HepG2 (cell line): ENCODE measurements at places on chromosomes 13 and 19. TPM values are rescaled to one million over a fixed set of nuclear protein-coding genes. Genes with fewer than 3 reads are reported as not detected.

KLK6 gene
- total RNA-seq, result 0.15 TPM in 1 of 2 replicates, not detected in the other

DNA sequence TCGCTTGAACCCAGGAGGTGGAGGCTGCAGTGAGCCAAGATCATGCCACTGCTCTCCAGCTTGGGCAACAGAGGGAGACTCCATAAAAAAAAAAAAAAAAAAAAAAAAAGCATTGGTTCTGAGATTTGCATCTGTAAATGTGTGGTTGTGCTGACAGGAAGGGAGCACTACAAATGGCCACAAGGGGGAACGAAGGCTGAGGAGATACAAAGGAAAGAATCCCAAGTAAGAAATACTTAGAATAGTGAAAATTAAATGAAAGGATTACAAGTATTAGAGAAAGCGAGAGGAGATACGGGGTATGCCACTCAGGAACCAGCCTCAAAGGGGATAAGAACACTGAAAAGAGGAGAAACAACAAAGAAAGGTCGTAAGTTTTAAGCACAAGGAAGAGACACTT, 284.9 kb downstream of the KLF12 start:
- DNase-seq, result peak; percentile 17

DNA sequence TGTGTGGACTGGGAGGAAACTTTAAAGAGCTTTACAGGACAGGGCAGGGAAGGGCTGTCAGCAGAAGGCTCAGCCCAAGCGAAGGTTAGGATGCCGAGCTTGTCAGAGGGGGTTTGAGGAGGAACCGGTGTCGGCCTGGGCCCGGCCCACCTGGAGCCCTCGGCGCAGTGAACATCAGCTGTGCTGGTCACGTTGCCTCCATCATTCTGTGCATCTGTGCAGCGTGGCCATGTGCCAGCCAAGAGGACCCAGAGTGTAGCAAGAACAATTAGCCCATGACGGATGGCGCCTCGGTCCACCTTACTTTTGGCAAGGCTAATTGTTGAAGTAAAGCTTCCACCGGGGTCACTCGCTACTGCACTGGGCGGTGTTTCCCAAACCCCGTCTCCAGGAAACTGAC, 161.4 kb downstream of the PTPRS start:
- DNase-seq, result no peak

- DNase-seq, result no peak
Observed at GRCh38 chr13:80214050-80214449, 126.9 kb downstream of the SPRY2 start.

DNA sequence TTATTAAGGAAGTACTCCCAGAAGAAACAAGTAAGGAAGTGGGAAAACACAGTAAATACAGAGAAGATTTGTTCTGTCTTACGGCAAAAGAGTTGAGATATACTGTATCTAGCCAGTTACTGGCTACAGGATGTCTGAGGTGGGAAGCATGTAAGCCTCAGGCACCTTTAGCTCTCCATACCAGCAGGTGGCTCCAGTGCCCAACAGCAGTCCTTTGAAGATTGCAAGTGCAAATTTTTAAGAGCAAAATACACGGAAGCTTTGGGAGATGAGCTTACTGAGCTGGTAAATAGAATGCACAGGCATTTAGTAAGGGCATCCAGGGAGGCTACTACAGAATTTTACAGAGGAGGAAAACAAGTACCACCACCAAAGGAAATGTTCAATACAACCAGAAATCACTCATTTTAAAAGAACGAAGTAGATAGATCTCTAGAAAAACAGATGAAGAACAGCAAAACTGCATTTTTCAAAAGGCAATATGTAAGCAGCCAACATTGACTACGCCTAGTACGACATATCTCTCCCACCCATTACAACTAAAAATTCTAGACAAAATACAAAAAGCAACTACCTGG, 57.9 kb upstream of the VSTM2B start:
- peak; percentile 50 for DNase-seq

DNA sequence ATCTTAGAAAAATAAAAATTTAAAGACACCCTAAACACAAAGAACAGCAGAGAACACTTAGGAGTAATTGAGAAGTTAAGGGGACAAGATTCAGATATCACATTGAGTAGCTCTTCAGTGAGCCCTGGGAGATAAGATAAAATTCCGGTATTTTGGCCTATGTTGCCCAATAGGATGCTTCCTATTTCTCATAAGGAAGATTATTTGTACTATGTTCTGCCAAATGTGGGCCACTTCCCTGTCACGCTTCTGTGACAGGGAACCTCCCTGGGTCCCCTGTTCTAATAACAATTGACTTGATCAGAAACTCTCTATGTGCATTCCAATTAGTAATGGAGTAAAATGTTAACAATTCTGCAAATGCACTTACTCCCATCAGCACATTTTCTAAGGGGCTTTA, 310.7 kb downstream of the MYO16 start:
- DNase-seq, result no peak

- DNase-seq, result no peak
Observed at GRCh38 chr19:14614099-14614412, 31.2 kb downstream of the CLEC17A start.

DNA sequence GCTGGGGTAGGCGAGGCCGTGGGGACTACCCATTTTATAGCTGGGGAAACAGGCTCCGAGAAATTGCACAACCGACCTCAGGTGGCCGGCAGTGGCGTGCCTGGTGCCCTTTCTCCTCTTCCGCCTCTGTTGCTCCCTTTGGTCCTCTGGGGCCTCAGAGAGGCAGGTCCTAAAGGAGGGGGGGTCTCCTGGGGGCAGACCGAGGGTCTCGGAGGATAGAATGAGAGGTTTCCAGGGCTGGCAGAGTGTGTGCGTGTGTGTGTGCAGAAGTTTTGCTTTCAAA, 11.3 kb downstream of the STX10 start:
- DNase-seq, result no peak

DNA sequence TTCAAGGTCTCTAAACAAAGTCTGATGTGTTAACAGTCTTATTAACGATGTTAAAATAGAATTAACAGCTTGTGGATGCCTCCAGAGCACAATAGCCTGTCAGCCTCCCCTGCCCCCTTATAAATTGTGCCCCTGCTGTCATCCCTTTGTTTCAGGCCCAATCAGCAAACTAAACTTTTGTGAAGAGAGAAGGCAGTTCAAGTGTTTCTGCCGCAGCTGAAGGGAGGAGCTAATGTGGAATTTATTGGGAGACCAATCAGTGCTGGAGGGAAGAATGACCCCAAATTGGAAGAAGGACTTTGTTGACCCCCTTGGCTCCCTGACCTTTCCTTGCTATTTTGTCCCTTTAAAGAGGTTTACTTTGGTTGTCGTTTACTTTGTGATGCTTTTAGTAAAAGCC, 160.5 kb downstream of the TM9SF2 start:
- DNase-seq, result no peak

- peak; percentile 39 for DNase-seq
Observed at GRCh38 chr13:102870677-102871415, 25.0 kb downstream of the ERCC5 start.

DNA sequence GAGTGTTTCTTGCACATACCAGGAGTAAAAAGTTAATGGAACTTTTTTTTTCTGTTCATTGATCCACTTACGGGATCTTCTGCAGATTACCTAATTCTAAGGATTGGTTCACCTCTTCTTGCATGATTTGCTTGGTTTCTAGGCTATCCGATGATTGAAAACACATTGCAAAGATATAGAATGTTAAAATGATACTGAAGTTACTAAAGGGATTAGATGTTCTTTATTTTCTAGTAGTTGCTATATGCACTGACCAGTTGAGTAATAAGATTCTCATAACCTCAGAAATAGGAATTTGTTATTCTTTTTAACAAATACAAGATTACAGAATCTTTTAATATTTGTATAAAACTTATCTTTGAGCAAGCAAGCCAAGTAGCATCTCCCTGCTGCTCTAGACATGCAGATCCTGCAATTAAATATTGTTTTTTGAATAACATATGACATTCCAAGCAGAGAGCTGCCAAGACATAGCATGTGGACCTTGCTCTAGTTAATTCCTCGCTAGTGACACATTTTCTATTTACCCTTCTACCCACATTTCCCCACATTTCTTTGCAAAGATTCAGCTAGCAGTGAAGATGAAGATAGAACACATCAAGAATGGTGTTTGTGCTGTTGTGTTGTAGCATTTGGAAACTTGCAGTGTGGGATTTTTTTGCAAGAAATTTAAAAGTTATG, 51.7 kb upstream of the RNF113B start:
- no peak for DNase-seq

GRCh38 chr13:112689303-112690245, at the start of gene ATP11A:
TSS of gene ATP11A (plus strand) at chr13:112690038. CDS start at chr13:112690417, 379 bp downstream.
- peak; percentile 72 for DNase-seq

SIGLECL1 gene
- not detected in 2 replicates for total RNA-seq

- no peak for DNase-seq
Observed at GRCh38 chr13:93473441-93474270, 247.0 kb downstream of the GPC6 start.

JSRP1 gene
- total RNA-seq, result 0.38 and 0.73 TPM in 2 replicates

- no peak for DNase-seq
Observed at GRCh38 chr19:9461938-9462337, 26.6 kb upstream of the ZNF266 start.

GRCh38 chr13:111552891-111553655, 232.6 kb downstream of the TEX29 start:
- DNase-seq, result no peak

GRCh38 chr13:40388617-40389016, 277.8 kb downstream of the FOXO1 start:
- DNase-seq, result no peak

- peak; percentile 31 for DNase-seq
Observed at GRCh38 chr19:11578258-11579142, 1.1 kb upstream of the ACP5 start.

SMG9 gene
- total RNA-seq, result 9.6 and 18.7 TPM in 2 replicates

DNA sequence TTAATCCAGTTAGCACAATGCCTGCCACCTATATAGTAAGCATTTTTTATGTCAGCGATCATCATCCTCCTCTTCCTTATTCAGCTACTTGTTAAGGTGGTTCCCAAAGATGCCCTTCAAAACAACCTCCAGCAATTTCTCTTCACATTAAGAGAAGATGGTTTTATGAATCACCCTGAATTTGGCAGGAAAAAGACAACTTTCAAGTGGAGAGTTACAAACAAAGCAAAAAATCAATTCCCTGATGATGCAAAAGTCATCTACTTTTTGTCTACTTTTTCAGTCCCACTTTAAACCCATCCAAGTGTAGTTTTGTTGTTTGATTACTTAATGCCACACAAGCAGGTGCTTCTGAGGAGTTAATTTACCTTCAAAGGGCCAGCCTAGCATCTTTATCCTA, 139.1 kb upstream of the SERP2 start:
- no peak for DNase-seq

DNA sequence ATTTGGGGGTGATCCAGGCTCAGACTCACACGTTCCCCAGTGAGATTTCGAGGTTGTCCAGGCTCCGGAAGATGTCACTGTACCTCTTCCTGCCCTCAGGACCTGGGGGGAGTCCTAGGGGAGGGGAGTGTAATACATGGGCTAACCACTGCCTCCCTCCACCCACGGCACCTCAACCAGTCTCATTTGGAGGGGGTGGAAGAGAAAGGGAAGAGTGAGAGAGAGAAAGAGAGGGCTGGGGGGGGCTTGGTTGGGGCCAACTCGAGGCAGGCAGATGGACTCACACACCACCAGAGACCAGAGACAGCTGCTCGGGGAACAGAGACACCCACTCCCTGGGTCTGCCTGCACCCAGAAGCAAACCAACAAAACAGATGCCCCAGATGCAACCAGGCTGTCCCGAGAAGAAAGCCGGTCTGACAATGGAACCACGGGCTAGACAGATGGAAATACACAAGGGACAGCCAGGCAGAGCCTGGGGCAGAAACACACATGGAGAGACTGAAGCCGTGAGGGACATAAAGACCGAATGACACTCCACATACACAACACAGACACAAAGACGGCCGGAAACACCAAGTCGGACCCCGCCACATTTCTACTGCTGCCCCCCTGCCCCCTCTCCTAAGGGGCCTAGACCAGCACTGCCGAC, 825 bp downstream of the GMIP start:
- no peak for DNase-seq

TBXA2R gene
- not detected in 2 replicates for total RNA-seq

GRCh38 chr19:53903055-53903680, 5.9 kb upstream of the CACNG7 start:
- peak; percentile 52 for DNase-seq

DNA sequence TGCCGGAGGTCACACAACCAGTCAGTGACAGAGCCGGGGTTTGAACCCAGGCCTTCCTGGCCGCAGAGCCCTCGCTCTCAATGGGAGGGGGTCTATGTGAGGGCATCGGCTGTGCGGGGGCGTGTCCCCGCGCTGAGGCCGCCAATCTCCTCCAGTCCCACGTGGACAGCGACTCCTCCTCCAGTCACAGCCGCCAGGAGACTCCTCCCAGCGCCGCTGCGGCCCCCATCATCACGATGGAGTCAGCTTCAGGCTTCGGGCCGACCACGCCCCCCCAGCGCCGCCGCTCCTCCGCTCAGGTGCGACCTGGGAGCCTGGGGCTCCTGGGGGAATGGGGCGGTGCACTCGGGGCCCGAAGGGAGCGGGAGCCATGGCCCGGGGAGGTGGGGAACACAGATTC, 6.0 kb downstream of the SPRED3 start:
- peak; percentile 56 for DNase-seq
